ENCODE measurements at places on chromosomes 5 and 9. TPM values are rescaled to one million over a fixed set of nuclear protein-coding genes. Genes with fewer than 3 reads are reported as not detected.

FOXD4L6 gene
- polyA plus RNA-seq, result 0.13 TPM

DNA sequence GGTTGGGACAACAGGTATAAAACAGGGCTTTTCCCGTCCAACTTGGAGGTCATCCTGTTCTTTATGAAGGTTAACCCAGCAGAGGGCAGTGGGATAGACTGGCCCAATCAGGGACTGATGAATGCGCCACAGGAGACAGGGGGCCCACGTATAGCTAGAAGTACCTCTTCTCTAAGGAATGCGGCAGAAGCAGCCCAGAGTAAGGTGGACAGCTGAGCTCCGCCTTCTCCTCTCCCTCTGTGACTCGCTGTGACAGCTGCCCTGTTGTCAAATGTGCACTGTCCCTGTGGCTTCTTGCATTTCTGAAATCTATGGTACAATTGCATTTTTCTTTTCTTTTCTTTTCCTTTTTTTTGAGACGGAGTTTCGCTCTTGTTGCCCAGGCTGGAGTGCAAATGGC lies 306.6 kb downstream of the FBXL7 start:
- DNase-seq, result no peak

GRCh38 chr5:128493657-128494329 lies 44.3 kb downstream of the FBN2 start:
- DNase-seq, result no peak

- no peak for DNase-seq
Observed at GRCh38 chr5:84614906-84615305, 230.2 kb upstream of the EDIL3 start.

DNA sequence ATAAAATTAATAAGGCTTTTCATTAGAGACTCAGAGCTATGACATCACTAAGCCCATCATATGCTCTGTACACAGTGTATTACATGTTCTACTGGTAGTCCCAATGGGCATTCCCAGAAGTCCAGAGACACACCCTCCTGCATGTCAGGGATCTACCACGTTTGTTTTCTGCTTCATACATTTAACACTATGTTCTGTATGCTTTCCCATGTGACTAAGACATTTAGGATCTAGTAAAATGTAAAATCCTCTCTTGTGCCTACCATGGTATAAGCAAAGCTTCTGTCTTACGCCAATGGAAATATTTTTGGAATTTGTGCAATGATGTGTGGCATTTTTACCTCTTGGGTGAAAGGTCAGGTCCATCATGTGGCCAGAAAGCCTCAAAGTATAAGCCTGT lies 192.4 kb downstream of the ADAMTSL1 start:
- DNase-seq, result no peak

GRCh38 chr5:35921930-35922329 lies 16.5 kb downstream of the CAPSL start:
- DNase-seq, result no peak

LCN1 gene
- not detected for polyA plus RNA-seq

Measured in HepG2 (cell line).